ENCODE measurements at places on chromosomes 7 and 10. TPM values are rescaled to one million over a fixed set of nuclear protein-coding genes. Genes with fewer than 3 reads are reported as not detected.

DNA sequence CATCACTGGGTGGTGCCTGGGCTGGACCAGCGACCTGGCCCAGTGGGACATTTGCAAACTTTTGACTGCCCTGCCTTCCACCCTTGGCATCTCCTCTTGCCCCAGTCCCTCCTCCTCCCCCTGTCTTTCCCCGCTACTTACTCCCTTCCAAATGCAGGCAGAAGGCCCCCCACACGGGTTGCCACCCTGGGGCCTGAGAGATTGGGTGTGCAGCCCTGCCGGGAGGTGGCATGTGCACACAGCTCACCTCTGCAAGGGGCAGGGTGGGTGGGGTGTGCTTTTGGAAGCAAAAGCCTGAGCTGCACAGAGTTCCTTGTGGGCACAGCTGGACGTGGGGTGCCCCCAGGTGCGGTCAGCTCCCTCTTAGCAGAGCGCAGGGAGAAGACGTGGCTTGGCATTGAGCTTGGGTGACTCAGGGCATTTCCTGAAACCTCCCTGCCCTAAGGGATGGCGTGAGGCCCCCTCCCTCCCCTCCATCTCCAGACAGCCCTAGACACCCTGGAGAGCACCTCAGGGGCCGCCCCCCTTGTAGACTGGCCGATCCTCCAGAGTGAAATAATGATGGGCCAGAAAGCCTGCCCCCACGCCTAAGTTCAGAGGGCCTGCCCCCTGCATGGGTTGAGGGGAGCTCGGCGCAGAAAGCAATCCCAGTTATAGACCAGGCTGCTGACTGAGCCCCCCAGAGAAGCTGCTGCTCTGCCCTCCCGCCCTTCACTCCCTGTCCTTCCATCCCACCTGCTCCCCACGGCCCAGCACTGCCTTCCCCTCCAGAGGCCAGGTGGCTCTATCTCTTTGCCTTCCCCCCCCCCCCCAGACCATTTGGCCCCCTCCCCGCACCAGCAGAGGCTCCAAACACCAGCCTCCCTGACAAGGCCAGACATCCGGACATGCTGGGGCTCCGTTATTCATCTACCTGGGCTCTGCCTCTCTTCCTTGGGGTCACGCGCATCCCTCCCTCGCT lies 2.3 kb upstream of the SHH start:
- no peak for DNase-seq

GRCh38 chr7:101935521-101936141 lies 118.2 kb downstream of the CUX1 start:
- no peak for DNase-seq

TLX1 gene
- total RNA-seq, result not detected

LIPJ gene
- 0.32 TPM for total RNA-seq

GIMAP5 gene
- 18.7 TPM for total RNA-seq

Data from breast epithelium (tissue), 4 donors.